ENCODE measurements at places on chromosomes 12 and 14.

- peak; percentile 20 for DNase-seq
These were observed 8.6 kb downstream of the SLC38A6 start for GRCh38 chr14:60989599-60989998.

DNA sequence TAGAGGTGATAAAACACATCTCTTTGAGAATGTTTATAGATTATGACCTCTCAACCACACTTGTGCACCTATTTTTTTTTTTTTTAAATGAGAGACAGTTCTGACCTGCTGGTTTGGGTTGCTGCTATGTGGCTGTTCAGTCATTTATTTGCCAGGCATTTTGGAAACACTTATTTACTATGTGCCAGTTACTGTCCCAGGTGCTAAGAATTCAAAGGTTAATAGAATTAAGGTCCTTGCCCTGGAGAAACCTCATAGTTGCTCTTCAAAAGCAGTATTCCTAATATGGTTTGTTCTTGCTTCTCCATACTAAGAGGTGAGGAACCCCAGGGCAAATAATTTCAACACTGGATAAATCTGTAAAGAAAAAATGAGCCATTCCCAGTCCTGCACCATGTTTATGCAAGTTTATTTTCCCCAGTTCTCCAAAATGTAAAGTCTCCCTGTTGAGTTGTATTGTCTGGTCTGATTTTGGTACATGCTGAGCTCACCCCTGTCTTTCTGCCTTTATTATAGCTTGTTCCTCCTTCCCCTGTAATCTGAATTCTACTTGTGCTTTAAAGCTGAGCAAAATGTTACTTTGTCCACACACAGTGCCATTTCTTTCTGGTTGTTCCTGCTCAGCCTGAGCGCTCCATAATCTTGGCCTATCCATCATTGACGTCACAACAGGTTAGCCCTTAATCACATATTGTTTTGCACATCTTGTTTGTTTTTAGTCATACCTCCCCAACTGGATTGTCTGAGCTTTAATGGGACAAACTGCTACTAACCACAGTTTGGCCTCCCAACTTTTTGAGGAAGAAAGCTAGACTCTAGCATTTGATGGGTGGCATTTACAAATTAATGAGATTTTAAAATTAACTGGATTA, 56.7 kb downstream of the SRGAP1 start:
- no peak for DNase-seq

DNA sequence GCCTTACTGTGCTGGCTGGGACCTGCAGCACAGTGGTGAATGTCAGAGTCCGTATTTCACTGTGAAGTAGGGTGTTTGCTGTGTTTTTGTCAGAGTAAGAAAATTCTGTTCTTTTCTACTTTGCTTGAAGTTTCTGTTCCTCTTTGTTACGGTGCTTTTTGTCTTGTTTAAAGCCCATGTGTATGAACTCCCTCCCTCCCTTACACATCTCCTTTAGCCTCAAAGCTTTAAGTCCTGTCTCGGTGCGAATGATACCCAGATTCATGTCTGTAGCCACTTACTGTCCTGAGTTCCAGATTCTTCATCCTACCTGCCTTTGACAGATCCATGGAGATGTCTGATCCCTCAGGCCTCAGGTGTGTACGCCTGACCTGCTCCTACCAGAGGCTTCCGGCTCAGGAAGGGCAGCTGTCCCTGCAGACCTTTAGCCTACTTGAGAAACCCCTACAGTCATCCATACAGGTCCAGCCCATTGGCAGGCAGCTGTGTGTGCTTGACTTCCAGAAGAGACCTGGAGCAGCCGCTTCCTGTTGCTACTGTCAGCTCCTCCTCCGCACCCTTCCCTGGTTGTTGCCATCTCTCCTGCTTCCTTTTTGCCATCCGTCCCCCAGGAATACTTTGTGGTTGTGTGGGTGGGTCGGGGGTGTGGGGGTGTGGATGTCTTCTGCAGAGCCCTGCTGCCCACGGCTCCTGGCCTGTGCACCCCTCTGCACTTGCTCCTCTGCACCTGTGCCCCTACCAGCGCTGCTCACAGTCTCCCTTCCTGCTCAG, 72.9 kb downstream of the DDX51 start:
- DNase-seq = no peak

DNA sequence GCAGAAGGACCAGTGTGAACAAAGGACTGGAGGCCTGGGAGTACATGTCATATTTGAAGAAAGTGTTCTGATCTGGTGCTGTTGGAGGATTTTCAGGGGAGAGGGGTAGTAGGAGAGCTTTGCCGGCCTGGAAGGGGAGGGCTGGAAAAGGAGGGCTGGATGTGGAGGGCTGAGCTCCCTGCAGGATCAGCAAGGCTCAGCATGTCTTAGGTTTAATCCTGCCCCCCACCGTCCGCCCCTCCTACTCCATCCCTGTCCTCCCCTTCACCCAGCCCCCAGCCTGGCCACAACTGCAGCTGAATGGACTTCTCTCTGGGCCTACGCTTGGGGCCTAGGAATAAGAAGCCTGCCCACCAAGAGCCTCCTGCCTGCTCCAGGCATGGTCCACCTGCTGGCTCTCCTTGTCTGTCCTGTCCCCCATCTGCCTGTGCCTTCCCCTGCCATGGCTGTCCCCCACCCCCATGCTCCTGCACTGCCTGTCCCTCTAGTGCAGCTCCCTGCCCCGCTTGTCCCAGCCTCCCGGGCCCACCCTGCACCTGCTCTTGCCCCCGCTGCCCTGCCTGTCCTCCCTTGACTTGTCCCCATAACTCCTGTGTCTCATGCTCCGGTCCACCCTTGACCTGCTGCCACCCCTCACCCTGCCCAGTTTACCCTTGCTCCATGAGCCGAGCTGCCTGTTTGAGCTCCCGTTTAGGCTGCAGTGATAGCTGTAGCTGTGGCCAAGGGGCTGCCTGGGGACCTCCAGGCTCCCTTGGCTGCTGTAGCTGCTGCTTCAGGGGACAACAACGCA, 9.8 kb upstream of the RARG start:
- no peak for DNase-seq

GRCh38 chr12:101474711-101475386, at the start of gene SPIC:
Gene SPIC, plus strand, starts transcription at chr12:101475336. Its CDS starts 1,569 bp downstream, at chr12:101476905.
- DNase-seq = no peak

DNA sequence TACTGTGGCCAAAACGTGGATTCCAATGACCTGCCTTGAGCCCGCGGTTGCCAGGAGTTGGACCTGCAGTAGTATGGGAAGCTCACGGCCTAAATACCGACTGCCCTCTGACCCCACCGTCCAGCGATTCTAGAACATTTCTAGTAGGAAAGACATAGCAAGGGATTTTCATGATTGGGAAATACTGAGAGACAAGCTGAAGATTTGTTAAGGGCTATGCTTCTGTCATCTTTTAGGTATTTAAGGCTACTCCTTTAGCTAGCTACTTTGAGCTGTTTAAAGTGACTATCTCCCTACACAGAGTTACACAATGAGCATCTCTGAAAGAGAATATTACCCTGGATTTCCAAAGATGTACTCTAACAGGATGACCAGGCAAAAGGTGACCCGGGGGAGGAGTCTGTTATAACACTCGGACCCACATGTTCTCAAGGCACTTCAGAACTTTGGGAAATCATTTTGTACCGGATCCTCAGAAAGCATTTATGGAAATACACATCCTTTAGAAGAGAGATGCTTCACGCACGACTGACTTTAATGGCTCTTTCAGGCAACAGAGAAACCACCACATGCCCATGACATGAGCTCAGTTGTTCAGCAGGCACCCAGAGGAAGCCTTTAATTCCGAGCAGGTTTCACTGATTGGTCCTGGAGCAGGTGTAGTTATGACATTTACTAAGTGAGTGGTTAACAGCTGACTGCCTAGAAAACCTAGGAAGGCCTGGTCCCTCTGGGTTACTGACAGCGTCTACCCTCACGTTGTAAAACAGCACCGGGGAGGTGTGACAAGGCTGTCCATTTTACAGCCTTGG, 4.2 kb downstream of the BAG5 start:
- no peak for DNase-seq

DNA sequence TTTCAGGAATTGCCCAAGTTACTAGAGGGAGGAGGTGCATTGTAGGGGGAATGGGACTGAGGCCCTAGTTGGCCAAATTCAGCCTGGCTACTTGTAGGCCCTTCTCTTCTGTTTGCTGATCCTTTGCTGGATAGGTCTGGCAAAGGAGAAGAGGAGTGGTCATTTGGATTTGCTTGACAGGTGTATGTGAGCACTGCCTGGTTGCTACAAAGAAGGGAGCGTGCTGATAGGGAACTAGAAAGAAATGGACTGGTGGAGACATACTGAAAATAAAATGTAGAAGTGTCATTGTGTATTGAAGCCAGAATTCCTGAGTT, 3.6 kb downstream of the PSMA6 start:
- no peak for DNase-seq

- no peak for DNase-seq
These were observed 400.2 kb downstream of the BCL11B start for GRCh38 chr14:98871796-98872195.

DNA sequence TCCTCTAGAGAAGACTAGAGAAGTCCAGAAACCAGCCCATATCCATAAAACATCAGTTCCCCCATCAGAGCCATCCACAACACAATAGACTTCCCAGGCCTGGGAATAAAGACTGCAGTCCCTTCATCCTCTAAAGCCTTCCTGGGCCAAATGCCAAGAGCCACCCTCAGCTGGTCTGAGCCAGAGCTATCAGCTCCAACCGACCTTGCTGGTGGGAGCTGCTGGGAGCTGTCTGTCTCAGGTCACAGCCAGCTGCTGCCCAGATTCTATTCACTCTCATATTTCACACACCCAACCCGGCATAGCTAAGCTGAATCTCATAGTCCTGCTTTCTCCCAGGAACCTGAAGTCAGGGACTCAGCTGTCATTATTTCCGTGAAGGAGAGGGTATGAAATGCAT, 10.9 kb upstream of the TFCP2 start:
- no peak for DNase-seq

GRCh38 chr14:93958567-93959238, 17.7 kb downstream of the ASB2 start:
- no peak for DNase-seq

GRCh38 chr12:80747800-80748199, 31.1 kb downstream of the MYF5 start:
- DNase-seq = no peak

- no peak for DNase-seq
These were observed 154.2 kb upstream of the PRMT8 start for GRCh38 chr12:3336606-3337311.

GRCh38 chr12:64824500-64825142, at the start of gene TBC1D30:
Gene TBC1D30, plus strand, starts transcription at chr12:64824647. Its CDS starts 233 bp downstream, at chr12:64824880.
- no peak for DNase-seq

GRCh38 chr14:105051182-105052109, 13.8 kb downstream of the GPR132 start:
- no peak for DNase-seq

GRCh38 chr14:64220056-64220455, 74.1 kb downstream of the ESR2 start:
- no peak for DNase-seq

- DNase-seq = no peak
These were observed 1071.0 kb downstream of the SLC6A15 start for GRCh38 chr12:83841620-83842019.

DNA sequence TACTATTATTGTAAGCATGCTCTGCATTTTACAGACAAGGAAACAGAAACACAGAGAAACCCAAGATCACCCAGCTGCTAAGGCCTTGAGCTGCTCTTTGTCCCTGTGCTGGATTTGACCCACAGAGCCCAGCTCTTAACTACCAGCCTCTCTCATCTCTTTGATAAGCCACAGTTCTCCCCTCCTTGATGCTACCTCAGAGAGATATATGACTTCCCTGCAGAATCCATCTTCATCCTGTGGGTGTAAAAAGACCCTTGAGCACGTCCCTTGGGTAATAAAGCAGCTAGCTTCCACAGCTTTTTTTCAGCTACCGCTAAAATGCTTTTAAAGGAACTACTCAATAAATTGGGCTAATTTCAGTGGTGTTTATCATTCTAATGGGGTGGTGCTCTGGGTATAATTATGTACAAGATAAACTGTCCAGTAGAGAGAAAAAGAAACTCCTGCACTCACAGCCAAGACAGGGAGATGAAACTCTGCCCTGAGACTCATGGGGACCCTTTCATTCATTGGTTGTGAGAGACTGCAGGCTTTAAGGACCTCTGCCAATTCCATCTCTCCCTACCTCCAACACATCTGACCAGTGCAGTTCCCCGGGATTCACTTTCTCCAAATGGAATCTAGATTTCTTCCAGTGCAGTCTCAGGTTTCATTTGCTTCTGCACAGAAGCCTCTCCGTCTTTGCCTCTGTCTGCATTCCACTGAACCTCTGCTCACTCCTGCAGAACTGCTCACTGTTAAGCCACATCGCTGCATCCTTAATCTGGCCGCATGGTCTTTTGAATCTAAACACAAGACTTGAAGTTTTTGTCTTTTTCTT, 24.7 kb upstream of the NTF3 start:
- DNase-seq = no peak

DNA sequence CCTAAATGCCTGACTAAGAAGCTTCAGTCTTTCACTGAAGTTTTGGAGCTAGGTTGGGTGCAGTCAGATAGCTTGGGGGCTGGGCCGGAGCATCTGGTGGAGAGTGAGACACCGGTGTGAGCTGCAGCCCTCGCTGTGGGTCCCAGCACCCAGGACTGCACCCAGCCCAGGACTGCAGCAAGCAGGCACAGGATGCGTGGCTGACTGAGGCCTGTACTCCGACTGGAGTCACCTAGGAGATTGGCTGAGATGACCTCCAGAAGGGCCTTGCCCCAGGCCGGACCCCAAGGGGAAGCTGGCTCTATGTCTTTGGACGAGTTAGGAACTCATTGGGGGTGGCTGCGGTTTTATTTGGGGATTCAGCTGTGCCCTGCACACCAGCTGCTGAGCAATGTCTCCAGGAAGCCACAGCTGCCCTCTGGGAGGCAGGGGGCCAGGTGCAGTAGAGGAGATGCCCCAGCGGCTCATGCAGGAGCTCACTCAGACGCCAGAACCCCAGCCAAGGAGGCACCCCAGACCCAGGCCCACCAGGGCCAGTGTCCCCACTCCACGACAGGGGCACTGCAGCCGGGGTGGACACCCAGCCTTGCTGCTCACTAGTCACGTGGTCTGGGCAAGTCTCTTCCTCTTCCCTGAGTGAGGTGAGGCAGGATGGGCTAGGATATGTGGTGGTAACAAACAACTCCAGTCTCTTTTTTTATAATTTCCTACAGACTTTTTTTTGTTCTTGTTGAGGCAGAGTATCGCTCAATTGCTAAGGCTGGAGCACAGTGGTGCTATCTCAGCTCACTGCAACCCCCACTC, 31.8 kb upstream of the RCOR1 start:
- no peak for DNase-seq

All from hematopoietic multipotent progenitor cell treated with erythropoietin and hydrocortisone succinate and interleukin-3 and kit ligand, for 15 days (in vitro differentiated cells).